ENCODE measurements at places on chromosomes 6 and 20.

DNA sequence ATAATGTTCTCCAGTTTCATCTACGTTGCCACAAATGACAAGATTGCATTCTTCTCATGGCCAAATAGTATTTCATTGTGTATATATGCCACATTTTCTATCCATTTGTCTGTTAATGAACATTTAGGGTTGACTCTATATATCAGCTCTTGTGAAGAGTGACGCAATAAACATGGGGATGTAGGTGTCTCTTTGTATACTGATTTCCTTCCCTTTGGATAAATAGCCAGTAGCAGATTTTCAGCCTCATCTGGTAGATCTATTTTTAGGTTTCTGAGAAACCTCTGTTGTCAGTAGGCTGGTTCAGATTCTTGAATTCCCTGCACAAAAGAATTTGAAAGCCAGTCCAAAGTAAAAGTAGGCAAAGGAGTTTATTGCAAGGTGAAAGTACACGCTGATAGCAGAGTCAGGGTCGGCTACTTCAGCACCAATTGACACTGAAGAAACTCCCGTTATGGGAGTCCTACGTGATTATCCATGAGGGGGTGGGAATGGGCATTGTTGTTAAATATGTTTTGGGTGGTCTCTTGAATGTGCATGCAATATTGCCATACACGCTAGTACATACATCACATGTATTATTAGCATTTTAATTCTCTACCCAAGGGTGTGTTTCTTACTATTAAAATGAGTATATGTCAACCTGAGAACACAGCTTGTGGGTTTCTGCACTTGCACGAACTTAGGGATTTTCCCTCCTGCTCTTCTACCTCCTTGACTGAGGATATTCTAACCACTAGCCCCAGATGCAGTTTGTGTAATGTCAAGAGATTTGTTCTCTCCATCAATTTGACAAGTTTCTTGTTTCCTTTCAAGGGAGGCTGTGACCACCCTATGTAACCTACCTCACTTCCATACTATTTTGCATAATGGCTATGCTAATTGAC lies 14.4 kb upstream of the SLC17A2 start:
- no peak for DNase-seq

DNA sequence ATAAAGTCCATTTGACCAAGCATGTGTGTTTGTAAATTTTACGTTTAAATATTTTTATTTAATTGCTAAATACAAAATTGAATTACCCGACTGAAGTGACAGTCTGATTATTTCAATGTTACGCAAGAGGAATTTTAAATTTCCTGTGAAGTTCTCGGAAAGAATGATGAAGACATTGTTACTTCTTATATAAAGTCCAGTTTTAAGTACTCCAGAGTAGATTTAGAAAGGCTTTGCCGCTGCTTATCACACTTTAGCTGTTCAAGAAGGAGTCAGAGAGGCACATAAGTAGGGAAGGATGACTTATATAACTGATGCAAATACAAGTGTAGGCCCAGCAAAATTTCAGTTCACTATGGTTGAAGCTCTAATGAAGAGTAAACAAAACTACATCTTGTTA lies 265.1 kb upstream of the CITED2 start:
- no peak for DNase-seq

- DNase-seq: no peak
These were observed 42.6 kb upstream of the MRGBP start for GRCh38 chr20:62753626-62754025.

DNA sequence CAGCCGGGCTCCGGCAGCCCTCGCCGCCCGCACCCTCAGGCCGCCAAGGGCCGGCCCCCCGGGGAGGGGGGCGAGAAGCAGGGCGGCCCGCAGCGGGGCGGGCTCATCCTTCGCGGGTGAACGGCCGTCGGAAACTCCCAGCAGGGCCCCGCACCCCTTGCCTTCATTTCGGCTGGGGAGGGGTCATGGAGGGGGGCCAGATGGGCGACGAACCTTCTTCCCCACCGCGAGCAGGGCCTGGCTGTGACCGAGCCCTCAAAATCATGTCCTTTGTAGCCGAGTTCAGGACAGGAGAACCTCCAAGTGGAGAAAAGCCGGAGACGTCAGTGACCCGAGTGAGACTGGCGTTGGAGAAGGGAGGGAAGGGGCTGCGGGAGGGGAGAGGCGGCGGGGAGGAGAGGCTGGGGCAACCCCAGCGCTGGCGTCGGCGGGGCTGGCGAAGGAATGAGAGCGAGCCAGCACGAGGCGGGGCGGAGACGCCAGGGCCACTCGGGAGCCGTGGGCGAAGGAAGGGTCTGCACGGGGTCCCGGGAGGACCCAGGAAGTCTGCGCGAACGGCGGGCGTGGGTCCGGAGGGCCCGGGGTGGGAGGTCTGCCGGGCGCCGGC lies 571 bp upstream of the FOXC1 start:
- DNase-seq: peak; percentile 8

GRCh38 chr6:3400162-3400561 lies 56.7 kb downstream of the SLC22A23 start:
- DNase-seq: no peak
